SK-N-SH (cell line): ENCODE measurements at places on chromosomes 12 and 14.

DNA sequence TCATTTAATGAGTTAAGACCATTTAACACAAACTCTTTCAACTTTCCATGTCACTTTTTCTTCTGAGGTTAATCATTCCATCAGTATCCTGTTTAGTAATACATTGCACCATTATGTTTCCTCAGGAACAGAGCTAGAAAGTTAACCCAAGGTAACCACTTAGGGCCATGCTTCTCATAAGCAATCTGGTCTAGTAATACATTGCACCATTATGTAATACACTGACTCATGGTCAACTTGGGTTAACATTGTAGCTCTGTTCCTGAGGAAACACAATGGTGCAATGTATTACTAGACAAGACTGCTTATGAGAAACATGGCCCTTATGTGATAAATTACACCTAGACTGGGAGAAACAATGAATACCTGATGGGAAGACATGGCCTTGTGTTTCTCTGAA is 21.7 kb downstream of the ERH start:
- no peak for DNase-seq

GRCh38 chr12:96486751-96487613 is 2.4 kb upstream of the CFAP54 start:
- no peak for DNase-seq

- no peak for DNase-seq
Measured at GRCh38 chr12:6796576-6796975, 7.2 kb downstream of the CD4 start.

DNA sequence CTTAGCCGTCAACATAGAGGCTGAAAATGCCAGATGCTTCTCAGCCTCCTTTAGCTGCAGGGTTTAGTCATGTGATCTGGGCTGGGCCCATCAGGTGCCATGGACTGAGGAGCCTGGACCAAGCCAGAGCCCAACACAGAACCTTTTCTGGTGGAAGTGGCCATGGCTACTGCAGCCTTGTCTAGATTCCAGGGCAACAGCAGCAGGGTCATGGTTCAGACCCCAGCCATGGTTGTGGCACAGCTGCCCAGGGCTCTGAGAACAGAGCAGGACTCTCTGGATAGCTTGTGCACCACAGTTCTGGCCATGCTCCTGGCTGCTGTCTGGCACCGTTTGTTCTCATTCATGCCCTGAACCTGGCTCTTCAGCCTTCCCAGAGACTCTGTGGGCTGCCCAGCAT is 47.0 kb upstream of the PTGR2 start:
- DNase-seq: no peak

DNA sequence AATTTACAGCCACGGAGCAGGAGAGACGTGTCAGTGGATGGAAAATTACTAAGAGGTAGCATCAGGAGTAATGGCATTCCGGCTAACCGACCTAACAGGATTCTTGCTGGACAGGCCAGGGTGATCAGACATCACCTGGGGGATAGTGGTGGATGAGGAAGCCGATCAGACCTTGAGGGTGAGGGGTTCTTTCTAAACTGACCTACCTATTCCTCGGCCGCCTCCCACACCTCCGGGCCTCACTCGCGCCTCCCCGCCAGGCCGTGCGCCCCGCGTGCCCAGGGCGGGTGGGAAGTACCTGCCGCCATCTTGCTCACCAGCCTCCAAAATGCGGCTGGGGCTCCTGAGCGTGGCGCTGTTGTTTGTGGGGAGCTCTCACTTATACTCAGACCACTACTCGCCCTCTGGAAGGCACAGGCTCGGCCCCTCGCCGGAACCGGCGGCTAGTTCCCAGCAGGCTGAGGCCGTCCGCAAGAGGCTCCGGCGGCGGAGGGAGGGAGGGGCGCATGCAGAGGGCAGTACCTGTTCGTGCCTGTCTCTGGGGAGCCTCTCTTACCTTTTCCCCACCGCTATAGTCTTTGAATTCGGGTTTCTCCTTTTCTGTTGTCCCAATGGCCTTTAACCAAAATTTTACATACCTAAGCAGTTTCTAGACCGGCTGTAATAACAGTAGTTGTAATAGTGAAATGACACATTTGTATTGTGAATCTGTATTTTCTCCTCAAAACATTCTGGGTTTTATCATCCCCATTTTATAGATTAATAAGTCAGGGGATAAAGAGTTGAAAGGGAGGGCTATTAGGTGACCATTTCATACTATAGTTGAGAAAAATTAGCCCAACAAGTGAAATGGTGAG is at the start of gene TMPRSS12:
TMPRSS12 (plus strand) TSS at position 290 of the 857 bp plus-strand sequence; CDS start at position 329, 39 bp downstream.
- DNase-seq: no peak

DNA sequence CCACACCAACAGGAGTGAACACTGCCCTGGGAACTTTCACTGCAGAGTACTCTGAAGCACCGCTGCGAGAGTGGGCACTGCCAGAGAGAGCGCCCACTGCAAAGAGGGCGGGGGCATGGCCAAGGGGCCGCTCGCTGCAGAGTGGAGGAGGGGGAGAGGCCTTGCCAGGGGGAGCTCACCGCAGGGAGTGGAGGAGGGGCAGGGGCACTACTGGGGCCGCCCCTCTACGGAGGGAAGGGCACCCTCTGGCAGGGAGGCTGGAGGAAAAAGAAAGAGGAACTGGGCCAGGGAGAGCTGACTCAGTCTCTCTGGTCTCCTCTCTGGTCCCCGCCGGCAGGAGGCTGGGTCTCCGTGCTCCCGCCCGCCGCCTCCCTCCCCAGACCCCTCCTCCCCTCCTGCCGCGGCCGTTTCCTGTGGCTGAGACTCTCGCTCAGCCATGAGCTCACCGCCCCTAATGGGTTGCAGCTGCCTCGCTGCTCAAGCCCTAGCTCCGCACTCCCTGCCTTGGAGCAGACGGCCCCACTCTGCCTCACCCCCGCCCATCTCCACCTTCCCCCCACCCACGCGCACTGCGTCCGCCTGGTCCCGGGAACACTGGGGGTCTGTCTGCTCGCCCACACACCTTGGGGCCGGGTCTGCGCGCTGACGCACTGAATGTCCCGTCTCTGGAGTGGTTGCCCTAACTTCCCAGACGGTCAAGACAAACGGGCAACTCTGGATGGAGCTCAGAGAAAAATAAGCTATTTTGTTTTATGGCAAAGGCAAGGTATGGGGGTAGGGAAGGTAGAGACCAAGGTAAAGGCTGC is 1.3 kb downstream of the ARHGEF40 start:
- DNase-seq: peak; percentile 95

DNA sequence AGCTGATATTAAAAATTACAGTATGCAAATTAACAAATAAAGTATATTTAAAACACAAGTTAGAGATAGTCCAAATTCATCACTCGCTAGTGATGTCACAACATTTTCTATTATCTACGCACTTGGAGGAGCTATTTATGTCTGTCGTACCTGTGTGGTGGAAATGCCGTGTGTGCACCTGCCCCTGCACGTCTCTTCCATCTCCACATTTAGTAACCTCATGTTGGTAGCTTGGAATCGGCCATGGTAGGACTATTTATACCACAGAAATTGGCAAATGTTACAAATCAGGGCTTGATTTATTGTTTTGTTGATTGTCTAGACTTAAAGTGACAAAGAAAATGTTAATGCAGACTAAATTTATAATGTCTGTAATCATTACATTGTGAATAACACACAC is 62.6 kb upstream of the NTF3 start:
- DNase-seq: no peak

DNA sequence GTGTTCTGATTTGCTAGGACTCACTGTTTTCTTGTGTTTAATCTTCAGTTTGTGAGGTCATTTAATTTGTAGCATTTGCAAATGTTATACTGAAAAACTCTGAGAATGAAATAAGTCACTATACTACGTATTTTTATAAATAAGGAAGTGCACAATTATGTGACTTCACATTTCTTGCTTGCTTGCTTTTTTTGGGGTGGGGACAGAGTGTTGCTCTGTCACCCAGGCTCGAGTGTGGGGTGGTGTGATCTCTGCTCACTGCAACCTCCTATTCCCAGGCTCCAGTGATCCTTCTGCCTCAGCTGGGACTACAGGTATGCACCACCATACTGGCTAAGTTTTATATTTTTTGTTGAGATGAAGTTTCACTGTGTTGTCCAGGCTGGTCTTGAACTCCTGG is 32.7 kb downstream of the RBM25 start:
- no peak for DNase-seq

DNA sequence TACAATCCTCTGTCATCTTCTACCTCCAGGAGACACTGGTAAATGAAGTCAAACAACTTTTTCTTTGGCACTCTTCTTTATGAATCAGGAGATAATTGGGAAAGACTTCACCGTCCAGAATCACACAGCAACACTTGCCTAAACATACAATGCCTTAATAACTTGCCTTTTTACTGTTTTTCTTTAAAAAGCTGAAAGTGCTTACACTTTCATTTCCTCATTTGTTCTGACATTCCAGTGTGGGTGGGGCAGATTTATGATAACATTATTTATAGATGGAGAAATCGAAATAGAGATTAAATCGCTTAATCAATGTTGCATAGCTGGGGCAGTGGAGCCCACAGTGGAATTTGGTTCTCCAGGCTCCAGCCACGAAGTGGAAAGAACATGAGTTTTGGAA is 2.8 kb upstream of the FRS2 start:
- DNase-seq: no peak

DNA sequence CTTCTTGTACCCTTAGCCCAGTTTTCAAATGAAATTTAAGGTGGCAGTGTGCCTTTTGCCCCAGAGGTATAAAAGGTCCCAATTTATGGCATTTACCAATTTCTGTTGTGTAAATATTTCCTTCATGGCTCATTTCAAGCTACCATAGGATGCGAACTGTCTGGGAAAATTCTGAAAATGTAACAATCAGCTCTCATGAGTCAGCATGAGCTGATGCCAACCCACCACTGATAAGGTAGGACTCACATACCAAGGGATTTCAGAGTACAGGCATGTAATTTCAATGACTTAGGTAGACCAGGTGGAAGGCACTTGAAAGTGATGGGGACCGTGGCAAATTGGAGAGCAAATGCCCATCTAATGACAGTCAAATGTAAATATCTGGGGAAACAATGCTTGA is 169.5 kb downstream of the TTC8 start:
- no peak for DNase-seq

DNA sequence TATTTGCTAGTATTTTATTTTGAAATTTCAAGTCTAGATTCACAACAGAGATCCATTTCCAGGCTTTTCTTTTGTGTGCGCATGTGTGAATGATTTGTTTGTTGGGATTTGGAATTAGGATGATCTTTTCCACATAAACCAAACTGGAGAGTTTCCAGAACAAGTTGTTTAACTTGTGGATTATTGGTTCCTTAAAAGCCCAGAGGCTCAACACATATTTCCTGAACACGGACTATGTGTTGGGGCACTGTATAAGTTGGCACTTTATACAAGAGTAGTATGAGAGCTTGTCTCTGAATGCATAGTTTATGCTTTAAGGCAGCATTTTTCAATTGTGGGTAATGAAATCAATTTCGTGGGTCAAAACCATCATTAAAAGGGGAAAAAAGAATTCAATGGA is 67.3 kb upstream of the FUT8 start:
- no peak for DNase-seq

GRCh38 chr12:30985814-30986452 is 59.4 kb downstream of the TSPAN11 start:
- DNase-seq: peak; percentile 88

GRCh38 chr12:59736359-59736758 is 140.5 kb downstream of the SLC16A7 start:
- DNase-seq: no peak

- no peak for DNase-seq
Measured at GRCh38 chr12:109288571-109288970, 20.5 kb downstream of the FOXN4 start.

GRCh38 chr12:67797185-67797741 is 148.7 kb downstream of the DYRK2 start:
- no peak for DNase-seq

DNA sequence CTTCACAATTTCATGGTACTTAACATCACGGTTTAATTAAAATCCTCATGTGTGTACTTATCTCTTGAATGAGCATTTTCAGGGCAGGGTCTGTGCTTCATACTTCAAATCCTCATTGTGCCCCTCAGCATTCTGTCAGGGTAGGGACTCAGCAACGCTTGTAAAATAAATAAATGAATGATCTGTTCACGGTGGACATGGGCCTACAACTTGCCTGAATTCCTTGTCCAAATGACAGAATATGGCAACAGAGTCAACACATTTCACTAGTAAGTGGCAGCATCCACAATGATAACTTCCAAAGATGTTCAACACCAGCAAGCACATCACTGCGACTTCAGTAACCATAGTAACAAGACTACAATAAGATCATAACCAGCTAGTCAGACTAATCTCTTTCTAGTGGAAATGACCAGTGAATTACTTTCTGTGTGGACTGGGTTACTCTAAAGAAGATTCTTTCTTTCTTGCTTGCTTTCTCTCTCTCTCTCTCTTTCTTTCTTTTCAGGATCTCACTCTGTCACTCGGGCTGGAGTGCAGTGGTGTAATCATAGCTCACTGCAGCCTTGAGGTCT is 14.5 kb upstream of the GNPTAB start:
- DNase-seq: no peak

- no peak for DNase-seq
Measured at GRCh38 chr12:122021193-122021821, 377 bp upstream of the BCL7A start.

DNA sequence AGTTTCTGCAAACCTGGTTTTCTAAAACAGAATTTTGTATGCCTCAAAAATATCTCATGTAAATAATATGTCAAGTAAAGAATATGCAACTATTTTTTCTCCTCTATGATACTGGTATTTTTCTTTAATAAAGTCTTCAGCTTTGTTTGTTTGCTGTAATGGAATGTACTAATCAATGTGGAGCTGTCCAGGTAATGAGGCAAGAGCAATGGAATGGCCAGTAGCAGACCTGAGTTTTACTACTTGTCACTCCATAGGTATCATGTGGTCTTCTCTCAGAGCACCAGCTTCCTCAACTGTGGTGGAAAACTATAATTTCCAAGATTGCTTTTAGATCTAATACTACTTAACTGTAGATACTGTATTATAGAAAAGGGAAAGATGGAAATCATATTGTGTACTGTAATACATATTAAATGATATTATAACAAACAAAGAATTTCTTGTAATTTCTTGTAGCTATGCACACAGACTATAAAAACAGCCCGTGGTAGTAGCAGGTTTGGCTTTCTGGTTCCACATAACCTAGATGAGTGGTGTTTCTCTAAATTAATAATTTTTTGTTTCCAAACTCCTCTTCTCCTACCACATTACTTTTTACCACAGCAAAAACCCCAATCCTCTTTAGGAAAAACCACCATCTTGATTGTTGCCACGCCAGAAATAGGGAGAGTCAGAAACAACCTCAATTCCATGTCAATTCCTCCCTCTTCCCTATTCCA is 70.6 kb downstream of the KIF21A start:
- DNase-seq: no peak

DNA sequence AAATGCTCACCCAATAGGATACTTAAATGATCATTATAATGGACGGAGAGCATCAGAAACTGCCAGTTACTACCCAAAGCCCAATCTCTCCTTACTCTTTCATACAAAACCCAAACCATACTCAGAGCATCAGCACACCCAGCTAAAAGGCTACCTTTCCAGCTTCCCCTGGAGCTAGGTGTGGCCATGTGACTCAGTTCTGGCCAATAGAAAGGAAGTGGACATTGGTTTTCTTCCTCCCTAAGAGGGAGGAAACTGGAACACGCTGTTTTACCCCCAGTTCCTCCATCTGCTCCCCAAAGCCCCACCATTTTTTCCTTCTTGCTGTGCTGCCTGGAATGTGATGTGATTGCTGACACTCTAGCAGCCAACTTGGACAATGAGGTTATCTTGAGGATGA is 50.7 kb downstream of the SCARB1 start:
- DNase-seq: no peak
